ENCODE measurements at places on chromosomes 5 and 9. TPM values are rescaled to one million over a fixed set of nuclear protein-coding genes. Genes with fewer than 3 reads are reported as not detected.

DNA sequence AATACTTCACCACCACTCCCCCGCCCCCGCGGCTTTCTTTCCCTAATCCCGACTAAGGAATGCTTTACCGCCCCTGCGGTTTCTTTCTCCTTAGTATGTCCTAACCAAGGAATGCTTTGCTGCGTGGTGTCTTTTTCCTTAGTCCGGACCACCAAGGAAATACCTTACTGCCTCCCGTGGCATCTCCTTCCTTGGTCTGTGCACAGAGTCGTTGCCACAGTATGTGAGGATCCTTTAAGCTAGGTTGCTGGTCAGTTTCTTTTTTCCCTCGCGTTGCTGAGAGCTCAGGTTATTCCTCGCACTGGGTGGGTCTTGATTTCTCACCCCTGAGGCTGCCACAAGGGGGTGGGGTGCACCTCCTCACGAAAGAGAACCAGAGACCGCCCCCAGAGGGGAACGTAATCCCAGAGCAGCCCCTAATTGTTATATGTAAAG is 309.4 kb downstream of the NR3C1 start:
- peak overlapping the region; percentile 57 for H3K4me3 ChIP-seq
- peaks cover 2% of the 10 kb centered on the region for H3K36me3 ChIP-seq
- peak overlapping the region; percentile 17 for H3K27ac ChIP-seq
- H3K27me3 ChIP-seq = no peaks in the 10 kb centered on the region
- peaks cover 19% of the 10 kb centered on the region for H3K4me1 ChIP-seq

DNA sequence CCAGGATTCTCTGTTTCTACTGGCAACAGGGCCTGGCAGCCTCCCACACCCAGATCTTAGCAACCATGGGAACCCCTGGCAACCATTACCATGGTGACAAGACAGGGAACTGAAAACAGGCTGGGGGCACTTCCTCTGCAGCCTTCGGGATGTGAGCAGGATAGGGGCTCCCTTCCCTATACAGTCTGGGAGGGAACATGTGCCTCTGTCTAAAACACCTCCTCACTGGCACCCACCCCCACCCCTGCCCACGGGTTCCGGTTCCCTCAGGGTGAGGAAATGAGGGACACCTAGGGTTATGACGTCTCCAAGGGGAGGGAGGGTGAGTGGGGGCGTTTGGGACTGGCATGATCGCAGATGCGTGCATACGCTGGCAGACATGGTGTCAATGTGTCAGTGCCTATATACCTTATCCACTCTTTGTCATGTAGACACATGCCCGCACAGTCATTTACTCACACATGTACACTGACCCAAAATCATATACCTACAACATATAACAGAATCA is 3.0 kb upstream of the DNAJB5 start:
- H3K36me3 ChIP-seq = no peaks in the 10 kb centered on the region
- peaks cover 9% of the 10 kb centered on the region for H3K27me3 ChIP-seq
- no peak for DNase-seq
- H3K27ac ChIP-seq = no peak overlapping the region
- no peak overlapping the region for H3K4me3 ChIP-seq
- peaks cover 25% of the 10 kb centered on the region for H3K4me1 ChIP-seq

Gene STPG3
- 0.18 TPM for total RNA-seq

Gene SPAG8
- total RNA-seq = 0.89 TPM

- no peak overlapping the region for H3K4me3 ChIP-seq
- no peaks in the 10 kb centered on the region for H3K27me3 ChIP-seq
- DNase-seq = no peak
- H3K27ac ChIP-seq = no peak overlapping the region
Observed at GRCh38 chr5:10768328-10768899, 7.4 kb upstream of the DAP start.

Data from mesothelial cell of epicardium (in vitro differentiated cells).